ENCODE measurements at places on chromosomes 7 and 10.

DNA sequence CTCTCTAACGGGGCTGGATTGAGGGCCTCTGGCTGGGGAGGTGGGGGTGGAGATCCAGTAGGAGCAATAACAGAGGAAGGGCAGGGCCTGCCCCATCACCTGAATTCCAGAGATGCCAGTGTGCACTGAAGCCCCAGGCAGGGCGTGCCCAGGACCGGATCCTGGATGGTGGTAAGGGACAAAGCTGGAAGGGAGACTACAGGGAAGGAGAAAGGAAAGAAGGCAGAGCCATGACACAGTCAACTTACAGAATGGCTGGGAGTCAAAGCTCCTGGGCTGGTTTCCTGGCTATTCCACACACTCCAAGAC lies 666 bp downstream of the TMEM139 start:
- peak; percentile 43 for DNase-seq

DNA sequence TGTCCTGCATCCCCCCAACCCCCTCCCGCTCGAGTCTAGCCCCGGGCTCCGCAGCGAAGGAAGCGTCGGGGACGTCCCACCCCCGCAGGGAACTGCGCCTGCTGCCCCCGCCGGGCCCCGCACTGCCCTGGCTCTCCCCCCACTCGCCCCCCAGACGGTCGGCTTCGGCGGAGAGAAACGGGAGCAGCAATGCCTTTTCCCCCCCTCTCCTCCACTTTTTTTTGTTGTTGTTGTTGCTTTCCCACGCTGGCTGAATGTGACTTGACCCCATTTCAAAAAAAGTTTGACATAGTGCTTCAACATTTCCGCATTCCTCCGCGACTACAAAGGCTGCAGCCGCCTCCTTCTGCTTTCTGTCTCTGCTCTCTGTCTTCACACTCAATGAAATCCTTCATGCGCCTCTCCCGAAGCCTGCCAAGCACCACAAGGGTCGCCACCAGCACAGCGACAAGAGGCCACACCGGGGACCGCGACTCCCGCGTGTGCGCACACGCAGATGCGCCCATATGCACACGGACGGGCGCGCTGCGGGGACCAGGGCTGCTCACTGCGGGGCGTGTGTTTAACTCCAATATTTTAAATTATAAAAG lies 1.0 kb downstream of the CDK6 start:
- DNase-seq, result peak; percentile 71

DNA sequence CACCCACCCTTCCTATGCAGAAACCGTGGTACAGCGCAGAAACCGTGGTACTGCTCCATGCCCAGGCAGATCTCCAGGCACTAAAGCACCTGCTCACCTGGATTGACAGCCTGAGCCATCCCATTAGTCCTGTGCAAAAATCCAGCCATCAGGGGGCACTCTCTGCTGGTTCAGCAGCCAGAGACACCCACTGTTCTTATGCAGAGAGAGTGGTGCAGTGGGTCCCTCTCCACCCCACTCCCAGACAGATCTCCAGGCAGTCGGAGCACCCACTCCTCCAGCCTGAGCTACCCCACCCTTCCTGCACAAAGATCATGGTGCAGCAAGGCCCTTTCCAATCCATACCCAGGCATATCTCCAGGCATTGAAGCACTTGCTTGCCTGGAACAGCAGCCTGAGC lies 219.8 kb downstream of the CTNNA3 start:
- DNase-seq, result no peak

DNA sequence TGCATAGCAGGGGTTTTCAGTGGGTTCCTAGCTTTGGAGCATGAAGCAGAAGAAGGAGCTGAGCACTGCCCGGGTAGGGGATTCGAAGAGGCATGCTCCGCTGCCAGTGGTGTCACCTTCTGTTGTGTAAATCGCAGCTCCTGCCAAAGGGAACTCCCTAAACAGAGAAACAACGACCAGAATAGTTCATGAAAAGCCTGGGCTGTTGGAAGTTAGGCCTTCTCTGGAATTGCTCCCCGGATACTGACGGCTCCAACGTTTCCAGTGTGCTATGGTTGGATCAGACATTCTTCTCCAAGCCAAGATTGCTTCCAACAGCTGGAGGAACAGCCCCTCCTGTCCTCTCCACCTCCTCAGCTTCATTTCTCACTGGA lies 546.0 kb upstream of the FZD8 start:
- no peak for DNase-seq
